ENCODE measurements at places on chromosomes 1 and 21.

- no peak for DNase-seq
These were observed 280.5 kb upstream of the VAMP3 start for GRCh38 chr1:7490576-7490975.

- no peak for DNase-seq
These were observed 963.4 kb upstream of the ADGRL4 start for GRCh38 chr1:79969886-79970285.

- no peak for DNase-seq
These were observed 1635.2 kb downstream of the PLA2G4A start for GRCh38 chr1:188463919-188464318.

DNA sequence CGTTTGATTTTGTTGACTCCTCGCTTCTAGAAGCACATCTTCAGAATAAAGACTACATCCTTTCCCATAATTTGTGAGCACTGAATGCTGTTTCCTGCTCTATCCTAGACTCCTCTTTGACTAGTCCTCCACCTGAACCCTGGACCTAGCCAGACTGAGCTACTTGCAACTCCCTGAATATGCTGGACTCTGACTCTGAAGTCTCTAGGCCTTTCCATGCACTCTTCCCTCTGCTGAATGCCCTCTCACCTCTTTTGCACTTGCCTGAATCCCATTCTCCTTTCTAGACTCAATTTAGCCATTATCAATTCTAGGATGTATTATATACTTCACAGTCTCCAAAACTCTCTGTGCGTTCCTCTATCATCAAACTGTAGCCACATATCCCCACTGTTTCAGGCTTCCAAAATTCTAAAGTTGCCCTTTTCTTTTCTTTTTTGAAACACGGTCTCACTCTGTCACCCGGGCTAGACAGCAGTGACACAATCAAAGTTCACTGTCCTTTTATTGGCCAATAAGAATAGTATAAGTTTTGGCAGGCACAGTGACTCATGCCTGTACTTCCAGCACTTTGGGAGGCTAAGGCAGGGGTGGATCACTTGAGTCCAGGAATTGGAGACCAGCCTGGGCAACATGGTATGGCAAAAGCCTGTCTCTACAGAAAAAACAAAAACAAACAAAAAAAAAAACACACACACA lies 127.0 kb downstream of the LTN1 start:
- no peak for DNase-seq

GRCh38 chr1:110529011-110529410 lies 10.0 kb upstream of the KCNA10 start:
- no peak for DNase-seq

- no peak for DNase-seq
These were observed 49.6 kb upstream of the GOLT1A start for GRCh38 chr1:204263254-204263910.

DNA sequence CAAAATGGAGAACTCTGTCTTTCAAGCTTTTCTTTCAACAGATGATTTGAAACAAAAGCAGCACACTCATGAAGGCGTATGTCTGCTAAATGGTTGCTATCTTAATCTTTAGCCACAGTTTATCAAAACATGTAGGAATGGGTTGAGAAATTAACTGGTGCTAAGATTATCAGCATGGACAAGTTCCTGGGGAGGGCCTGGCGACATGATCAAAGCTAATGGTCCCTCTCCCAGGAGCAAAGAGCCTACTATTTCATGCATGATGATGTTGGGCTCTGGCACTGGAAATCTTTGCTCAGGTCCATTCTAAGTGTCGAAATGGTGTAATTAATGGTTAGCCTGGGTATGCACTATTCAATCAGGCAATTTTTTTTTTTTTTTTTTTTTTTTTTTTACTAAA lies 91.7 kb downstream of the SLC45A1 start:
- DNase-seq: no peak

GRCh38 chr1:208302699-208303238 lies 58.6 kb upstream of the PLXNA2 start:
- no peak for DNase-seq

GRCh38 chr1:15525050-15526020 lies 1.3 kb upstream of the DNAJC16 start:
- DNase-seq: no peak

GRCh38 chr1:199898654-199899053 lies 128.9 kb upstream of the NR5A2 start:
- no peak for DNase-seq

DNA sequence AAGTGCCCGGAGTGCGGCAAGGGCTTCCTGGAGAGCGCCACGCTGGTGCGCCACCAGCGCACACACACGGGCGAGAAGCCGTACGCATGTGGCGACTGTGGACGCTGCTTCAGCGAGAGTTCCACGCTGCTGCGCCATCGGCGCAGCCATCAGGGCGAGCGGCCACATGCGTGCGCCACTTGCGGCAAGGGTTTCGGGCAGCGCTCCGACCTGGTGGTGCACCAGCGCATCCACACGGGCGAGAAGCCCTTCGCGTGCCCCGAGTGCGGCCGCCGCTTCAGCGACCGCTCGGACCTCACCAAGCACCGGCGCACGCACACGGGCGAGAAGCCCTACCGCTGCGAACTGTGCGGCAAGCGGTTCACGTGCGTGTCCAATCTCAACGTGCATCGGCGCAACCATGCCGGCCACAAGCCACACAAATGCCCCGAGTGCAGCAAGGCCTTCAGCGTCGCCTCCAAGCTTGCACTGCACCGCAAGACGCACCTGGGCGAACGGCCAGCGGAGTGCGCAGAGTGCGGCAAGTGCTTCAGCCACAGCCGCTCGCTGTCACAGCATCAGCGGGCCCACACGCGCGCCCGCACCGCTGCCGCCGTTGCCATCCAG lies 10.0 kb downstream of the ZNF672 start:
- DNase-seq: no peak

DNA sequence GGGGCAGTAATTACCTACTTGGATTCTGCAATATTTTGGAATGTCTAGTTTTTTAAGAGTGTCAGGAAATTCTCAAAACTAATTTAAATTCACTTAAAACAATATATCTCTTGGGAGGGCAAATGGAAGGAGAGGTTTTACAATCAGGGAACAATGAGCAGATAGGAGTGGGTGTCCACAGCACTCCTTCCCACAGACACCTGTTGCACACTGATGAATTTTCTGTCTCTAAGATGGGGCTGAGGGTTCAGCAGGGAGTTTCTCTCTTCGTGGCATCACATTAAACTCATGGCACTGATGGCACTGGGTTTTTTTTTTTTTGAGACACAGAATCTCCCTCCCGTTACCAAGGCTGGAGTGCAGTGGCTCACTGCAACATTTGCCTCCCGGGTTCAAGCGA lies 5.5 kb downstream of the PHF13 start:
- no peak for DNase-seq

All from pancreas (tissue), 10 donors.